ENCODE measurements at places on chromosomes 1 and 21.
A peak's percentile ranks its signal among the peaks of the same experiment; 100 is the strongest.

- no peak for DNase-seq
These were observed 13.4 kb downstream of the TMEM63A start for GRCh38 chr1:225868631-225869330.

DNA sequence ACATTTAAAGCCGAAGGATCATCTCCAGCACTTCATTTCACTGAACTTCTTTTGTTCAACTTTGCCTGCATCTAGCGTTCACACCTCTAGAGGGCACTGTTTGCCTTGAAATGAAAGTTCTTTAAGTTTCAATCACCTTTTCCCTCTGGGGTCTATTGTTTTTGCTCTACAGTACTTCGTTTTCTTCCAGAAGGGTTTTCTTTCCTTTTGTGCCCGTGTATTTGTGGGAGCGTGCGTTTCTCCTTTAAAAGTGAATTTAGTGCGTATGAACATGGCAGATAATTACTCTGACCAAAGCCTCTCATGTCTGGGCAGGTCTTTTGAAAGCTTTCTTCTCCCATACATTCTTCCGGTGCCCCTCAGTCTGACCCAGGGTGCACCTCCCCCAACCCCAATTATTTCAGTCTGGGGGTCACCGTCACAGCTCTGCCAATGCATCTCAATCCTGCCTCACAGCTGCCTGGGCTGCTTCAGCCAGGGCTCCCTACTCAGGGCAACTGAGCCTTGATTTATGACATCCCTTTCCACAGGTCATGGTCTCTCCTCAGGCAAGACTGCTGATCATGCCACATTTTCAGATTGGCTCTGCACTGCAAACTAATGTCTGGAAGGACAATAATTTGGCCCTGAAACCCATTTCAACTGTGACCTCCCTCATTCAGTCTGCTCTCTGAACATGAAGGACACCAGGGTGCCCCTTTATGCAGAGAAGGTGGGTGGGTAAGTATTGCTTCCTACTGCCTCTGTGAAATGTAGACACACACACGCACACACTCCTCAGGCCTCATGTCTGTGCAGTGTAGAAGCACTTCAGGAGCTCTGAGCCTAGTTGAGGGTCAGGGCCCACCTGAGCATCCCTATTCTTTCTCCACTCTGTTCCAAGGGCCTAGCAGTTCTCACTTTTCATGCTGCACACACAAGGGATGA is 88.6 kb downstream of the NUF2 start:
- DNase-seq = peak; percentile 67

DNA sequence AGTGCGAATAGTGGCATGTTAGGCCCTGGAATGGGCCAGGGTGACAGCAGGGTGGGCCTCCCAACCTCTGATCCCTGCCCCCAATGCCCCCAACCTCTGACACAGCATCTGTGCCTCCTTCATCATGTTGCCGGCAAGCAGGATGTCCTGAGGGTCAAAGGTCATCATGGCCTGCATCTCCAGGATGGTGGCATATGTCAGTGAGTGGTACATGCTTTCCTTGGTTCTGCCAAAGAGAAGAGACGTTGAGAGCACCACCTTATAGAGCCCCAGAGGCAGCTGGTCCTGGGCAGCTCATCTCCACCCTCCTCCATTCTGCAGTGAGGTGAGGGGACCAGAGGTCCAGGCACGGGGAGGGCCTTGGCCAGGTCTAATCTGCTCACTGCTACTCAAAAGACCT is 17.6 kb downstream of the TTC39A start:
- no peak for DNase-seq

DNA sequence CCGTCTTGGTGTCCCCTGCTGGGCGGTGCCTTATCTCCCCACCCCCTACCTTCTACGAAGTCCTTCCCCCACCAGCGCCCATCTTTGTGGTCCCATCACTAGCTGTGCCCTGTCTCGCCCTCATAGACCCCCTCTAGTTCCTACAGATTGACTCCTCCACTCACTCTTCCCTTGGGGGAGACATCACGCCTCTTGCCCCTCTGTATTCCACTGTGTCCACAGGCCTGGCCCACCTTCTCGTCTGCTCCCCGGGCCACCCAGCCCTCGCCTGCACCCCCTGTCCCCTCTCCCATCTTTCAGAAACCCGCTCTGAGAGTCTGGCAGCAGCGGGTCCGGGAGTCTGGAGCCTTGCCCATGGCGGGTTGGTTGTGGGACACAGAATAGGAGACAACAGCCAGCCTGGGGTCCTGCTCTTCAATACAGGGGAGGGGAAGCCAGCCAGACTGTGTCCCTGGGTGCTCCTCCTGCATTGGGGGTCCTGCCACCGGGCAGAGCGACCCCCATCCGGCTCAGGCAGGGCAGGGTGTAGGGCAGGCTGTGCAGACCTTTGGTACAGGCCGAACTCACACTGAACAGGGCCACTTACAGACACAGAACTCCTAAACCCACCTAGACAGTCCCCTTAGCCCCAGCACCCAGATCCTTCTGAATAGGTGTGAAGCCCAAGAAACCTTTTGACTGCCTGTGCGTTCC is 1.1 kb downstream of the RNF187 start:
- DNase-seq = no peak

DNA sequence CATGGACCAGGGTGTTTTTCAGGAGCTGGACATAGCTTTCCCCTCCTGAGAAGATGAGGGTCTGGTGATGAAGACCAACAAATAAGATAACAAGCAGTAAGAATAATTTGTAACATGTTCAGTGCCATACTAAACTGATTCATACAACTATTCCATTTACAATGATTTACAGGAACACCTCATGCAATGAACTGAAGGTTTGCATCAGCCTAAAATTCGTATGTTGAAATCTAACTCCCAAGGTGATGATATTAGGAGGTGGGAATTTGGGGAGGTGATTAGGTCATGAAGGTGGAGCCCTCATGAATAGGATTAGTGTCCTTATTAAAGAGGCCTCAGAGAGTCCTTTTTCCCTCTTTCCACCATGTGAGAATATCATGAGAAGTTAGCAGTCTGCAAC is 15.9 kb upstream of the NIBAN1 start:
- DNase-seq = no peak

DNA sequence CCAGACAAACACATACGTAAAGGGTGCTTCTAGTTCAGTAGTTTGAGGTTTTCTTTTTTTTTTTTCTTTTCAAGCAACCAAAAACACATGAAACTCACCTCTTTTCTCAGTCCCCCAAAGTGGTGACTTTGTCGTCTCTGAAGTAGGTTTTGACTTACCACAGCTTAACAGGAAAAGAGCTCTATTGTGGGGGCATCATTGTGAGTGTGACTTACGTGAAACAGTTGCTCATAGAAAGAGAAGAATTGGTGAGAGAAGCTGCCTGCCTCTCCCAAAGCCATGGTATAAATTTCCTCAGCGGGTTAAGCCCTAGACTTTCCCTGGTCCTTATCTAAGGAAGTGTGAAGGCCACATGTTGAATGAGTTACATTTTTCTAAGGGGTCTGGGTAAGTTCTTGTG is 11.9 kb downstream of the FASLG start:
- no peak for DNase-seq

DNA sequence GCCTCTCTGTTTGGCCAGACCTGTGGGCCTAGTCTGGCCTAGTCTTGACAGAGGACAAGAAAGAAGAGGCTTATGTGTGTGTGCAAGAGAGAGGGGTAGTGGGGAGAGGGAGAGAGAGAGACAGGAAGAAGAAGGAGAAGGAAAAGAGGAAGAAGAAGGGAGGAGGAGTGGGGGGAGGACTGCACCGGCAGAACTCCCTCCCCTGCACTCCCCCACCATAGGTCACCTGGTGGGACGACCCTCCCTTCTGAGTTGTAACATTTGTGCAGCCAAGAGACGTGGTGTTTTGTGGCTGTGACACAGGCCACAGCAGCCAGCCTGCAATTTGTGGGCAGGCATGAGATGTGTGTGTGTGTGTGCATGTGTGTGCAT is 4.3 kb downstream of the INAVA start:
- DNase-seq = no peak

- no peak for DNase-seq
These were observed 179.2 kb upstream of the FMN2 start for GRCh38 chr1:239912471-239912870.

- DNase-seq = peak; percentile 87
These were observed at the start of gene SHC1 for GRCh38 chr1:154970631-154971340. SHC1 (minus strand) TSS chr1:154970747; CDS start chr1:154970526, 221 bp downstream.

DNA sequence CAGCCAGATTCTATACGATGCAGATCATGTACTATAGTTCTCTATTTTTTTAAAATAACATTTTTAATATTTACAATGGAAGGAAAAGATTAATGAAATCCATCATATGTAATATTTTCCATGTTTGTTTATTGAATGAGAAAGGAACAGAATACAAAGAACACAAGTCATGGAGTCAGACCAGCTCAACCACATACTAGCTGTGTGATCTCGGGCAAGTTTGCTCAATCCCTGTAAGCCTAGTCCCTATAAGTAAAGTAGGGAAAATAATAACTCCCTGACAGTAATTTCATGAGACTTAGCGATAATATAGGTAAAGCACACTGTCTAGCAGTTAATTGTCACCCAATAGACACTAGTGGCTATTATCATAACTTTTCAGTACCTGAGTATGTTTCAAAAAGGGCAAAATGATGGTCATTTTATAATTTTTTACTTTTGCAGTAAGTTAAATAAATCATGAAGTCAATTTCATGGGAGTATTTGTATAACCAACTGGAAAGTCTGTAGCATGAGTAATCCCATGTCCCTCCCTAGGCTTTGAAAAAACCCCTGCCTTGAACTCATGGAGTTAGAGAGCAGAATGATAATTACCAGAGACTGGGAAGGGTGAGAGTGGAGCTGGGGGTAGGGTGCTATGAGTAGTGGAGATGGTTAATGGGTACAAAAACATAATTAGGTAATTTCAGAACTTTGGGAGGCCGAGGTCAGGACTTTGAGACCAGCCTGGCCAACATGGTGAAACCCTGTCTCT is 37.0 kb upstream of the EPS15 start:
- DNase-seq = no peak

DNA sequence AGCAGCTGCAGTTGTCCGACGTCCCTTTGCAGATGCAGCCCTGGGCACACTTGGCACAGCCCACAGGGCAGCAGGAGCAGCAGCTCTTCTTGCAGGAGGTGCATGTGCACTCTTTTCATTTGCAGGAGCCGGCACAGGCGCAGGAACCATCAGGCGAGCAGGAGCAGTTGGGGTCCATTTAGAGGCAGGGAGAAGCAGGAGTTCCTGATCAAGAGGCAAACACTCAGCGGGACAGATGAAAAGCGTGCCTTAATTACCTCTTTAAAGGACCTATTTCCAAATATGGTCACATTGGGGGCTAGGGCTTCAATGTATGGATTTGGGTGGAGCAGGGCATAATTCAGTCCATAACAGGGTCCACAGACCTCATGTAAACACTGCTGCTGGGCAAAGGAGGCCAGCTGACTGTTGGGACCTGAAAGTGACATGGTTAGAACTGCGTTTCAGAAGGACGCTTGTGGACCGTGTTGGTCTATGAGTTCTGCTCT is 4.3 kb upstream of the CPLANE2 start:
- DNase-seq = no peak

- DNase-seq = no peak
These were observed 164.3 kb upstream of the RAB4A start for GRCh38 chr1:229106526-229107125.
